GM13977 (cell line): ENCODE measurements at places on chromosomes 6 and 20.

- DNase-seq: no peak
Measured at GRCh38 chr20:14127514-14128223, 132.4 kb downstream of the MACROD2 start.

DNA sequence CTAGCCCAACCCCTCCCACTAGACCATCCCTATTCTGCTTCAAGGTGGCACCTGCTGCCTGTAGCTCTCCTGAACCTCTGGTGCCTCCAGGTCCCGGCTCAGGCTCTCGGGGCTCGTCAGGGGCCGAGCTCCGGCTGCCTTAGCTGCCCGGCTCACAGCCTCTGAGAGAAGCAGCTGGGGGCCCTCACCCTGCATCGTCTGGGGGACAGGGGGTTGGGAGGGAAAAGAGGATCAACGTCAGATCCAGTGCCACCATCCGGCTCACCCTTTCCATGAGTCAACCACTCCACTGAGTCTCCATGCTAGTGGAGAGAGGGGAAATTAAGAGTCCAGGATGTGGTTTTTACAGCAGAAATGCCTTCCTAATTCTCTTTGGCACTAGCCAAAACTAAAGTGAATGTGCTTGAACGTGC, 13.0 kb downstream of the BAG6 start:
- DNase-seq: no peak

- DNase-seq: no peak
Measured at GRCh38 chr6:17910189-17910588, 77.2 kb downstream of the KIF13A start.

- no peak for DNase-seq
Measured at GRCh38 chr20:19025430-19026120, 186.9 kb upstream of the SLC24A3 start.

DNA sequence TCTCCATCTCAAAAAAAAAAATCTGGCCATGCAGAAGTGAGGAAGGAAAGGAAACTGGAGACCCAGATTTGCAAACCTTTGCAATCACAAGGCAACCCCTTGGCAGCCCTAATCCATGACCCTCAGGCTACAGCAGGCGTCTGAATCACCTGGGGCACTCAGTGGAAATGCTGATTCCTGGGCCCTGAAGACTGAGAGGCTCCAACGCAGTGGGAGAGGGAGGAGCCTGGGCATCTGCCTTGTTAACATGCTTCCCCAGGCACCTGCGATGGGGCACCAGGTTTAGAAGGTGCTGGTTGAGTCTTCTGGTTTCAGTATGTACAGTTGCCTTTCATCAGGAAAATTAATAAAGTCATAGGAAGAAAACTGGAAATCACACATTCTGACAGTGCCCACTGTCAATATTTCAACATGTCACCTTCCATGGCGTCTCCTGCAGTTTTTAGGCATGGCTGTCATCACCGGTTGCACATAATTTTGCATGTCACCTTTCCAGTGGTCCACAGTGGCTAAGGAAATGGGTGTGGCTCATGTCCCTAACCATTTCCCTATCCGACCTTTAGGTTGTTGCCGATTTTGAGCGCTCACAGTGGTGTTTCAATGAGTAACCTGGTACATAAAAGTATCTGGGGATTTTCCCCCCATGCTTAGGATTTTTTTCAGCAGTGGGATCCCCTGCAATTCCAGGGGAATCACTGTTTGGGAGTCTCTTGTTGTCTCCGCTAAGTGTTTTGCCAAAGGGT, 56.9 kb downstream of the PREX1 start:
- no peak for DNase-seq

DNA sequence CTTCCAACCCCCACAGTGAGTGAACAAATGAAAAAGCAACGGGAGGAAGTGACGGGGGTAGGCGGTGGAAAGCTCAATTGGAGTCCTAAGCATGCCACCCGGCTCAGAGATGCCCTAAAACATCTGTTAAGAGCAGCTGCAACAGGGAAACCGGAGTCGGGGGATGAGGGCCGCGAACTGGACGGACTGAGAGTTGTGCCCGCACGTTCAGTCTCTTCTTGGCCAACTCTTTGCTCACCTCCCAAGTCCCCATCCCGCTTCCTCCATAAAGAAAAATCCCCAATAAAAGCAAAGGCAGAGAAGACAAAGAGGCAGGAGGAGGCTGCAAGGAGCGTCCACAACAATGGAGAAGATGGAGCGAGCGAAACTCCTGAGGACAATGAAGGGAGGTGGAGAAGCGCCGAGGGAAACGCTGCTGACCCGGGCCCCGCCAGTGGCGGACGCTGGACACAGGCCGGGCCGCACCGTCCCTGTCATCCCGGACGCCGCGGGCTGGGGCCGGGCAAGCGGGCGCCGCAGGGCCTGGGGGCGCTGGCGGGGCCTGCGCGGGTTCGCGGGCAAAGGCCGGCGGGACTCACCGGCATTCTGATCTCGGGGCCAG, 600 bp downstream of the SEC63 start:
- DNase-seq: peak; percentile 71

- no peak for DNase-seq
Measured at GRCh38 chr20:12946789-12947188, 62.0 kb upstream of the SPTLC3 start.

- DNase-seq: no peak
Measured at GRCh38 chr6:83352424-83353061, 78.3 kb downstream of the ME1 start.

- DNase-seq: no peak
Measured at GRCh38 chr6:31538805-31539400, 2.9 kb downstream of the DDX39B start.

DNA sequence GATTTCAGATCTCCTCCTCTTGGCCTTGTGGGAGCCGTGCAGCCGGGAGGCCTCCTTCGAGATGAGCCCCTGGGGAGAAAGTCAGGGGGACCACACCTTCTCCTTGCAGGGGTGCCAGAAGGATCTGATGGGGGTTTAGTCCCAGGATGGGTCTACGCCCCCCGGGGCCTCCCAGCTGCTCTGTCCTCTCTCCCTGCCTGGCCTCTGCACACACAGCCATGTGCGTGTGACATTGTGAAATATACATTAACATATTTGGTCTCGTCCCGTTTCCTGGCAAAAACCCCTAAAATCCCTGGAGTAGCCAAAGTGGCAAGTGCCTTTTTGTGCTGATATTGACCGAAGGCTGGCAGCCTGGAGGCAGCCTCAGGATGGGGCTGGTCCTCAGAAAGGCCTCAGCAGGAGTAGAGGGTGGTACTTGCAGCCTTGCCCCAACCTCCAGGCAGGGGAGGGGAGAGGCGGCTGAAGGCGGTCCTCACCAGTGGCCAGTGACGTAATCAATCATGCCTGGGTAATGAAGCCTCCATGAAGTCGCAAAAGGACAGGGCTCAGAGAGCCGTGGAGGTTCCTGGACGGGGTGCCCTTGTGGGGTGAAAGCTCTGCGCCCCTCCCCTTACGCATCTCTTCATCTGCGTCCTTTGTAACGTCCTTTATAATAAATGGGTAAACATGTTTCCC, 5.1 kb upstream of the HELZ2 start:
- no peak for DNase-seq

GRCh38 chr6:6826095-6826901, 237.8 kb downstream of the LY86 start:
- peak; percentile 44 for DNase-seq

GRCh38 chr20:40323361-40323794, 365.7 kb downstream of the MAFB start:
- no peak for DNase-seq

- no peak for DNase-seq
Measured at GRCh38 chr20:62961310-62961783, 8.8 kb downstream of the SLC17A9 start.

GRCh38 chr20:53708129-53708968, 114.7 kb upstream of the ZNF217 start:
- peak; percentile 58 for DNase-seq

DNA sequence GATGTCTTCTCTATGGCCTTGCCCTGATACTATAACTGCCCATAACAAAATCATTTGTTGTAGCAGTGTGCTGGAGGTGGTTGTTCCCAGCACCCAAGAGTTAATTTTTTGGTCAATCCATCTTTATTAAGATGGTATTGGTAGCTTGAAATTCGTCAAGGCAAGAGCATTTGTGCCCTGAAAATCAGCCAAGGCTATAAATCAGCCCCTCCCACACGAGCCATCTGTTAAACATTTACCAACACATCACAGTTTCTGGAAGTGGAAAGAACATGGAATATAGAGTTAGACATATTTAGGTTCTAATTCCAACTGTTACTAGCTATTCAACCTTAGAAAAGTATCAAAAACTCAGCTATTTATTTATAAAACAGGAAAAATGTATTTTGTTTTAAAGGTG, 888.4 kb upstream of the GJE1 start:
- no peak for DNase-seq

DNA sequence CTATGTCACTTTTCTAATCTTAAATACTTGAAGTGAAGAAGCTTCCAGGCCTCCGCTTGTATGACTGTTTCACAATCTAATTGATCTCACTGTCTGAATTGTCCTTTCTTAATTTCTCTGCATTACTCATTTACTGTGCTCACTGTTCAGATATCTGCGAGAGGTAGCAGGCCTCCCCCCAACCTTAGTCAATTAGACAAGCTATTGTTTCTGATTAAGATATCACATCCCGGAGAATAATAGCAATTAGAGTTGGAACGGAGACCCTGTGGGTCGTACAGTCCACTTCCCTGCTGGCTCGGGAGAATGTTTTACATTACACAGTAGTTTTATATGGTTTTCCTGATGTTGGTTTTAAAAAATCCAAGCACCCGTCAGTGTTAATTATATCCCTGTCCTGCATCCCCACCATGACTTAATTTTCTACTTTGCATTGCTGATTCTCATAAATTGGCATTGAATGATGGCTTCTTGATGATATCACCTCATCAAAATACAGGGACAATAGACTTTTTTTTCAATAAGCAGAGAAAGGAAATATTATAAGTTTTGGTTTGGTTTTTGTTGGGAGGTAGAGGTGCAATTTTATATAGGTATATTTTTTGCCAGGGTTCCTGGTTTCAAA, 178.7 kb upstream of the TSHZ2 start:
- DNase-seq: no peak

DNA sequence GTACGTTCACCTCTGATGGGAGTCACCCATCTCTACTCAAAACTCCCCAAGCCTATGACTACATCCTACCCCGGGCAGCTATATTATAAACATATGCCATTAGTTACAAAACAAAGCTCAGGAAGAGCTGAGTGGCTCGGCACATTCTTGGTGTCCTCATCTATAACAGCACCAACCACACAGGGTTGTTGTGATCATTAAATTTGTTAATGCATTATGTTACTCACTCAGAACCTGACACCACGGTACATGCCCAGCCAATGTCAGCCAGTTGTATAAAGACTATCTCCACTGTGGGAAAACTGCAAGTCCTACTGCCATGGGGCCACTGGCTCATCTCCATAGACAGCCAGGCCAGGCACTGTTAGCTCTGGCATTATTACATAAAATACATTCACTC, 7.7 kb downstream of the CDK5RAP1 start:
- no peak for DNase-seq

- no peak for DNase-seq
Measured at GRCh38 chr20:55974491-55975202, 30.7 kb downstream of the CBLN4 start.

DNA sequence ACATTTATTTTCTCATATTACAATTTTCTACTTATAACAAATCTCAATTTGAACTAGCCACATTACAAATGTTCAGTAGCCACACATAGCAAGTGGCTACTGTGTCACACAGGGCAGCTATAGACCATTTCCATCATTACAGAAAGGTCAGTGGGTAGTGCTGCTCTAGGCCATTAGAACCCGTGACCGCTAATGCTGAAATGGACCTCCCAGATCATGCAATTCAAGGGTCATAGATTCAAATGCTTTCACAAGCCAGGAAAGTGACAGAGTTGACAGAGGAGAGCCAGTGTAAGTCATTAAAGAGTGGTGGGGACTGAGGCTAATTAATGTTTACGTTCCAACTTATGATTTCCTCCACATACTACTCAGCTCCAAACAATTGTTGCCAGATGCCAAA, 3.5 kb upstream of the OCSTAMP start:
- DNase-seq: no peak

GRCh38 chr20:30511322-30512030, 746.0 kb upstream of the DEFB115 start:
- no peak for DNase-seq

- no peak for DNase-seq
Measured at GRCh38 chr20:34644345-34644744, 32.5 kb downstream of the PIGU start.

DNA sequence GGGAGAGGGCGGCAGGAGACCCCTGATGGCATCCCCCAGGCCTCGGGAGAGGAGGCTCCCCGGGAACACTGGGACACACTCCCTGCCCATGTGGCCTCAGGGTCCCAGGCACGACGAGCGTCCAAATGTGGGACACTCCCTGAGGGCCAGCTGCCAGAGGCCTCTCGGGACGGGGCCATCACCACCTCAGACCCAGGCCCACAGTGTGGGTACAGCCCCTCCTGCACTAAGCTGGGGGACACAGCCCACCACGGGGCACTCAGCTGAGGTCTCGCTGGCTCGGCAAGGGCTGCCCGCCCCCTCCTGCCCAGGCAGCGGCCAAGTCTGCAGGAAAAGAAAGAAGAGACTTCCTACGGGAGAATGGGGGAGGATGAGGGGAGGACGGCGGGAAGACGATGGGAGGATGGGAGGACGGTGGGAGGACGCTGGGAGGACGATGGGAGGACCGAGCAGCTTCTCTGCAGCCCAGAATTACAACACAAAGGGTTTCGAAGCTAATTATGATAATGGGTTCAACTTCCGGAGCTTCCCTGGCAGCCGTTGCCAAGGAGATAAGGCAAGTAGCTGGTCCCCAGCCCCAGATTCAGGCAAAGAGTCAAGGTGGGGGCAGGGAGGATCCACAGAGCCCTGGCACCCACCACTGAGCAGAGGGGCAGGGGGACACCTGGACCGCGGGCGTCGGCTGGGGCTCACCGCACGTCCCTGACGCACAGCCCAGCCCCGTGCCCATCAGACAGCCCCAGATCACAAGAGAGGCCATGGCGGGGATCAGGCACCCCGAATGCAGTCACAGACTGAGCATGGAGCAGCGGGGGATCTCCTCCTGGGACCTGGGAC, 17.5 kb downstream of the KCNQ2 start:
- DNase-seq: no peak

- DNase-seq: no peak
Measured at GRCh38 chr6:33613795-33614168, 7.3 kb upstream of the ITPR3 start.

DNA sequence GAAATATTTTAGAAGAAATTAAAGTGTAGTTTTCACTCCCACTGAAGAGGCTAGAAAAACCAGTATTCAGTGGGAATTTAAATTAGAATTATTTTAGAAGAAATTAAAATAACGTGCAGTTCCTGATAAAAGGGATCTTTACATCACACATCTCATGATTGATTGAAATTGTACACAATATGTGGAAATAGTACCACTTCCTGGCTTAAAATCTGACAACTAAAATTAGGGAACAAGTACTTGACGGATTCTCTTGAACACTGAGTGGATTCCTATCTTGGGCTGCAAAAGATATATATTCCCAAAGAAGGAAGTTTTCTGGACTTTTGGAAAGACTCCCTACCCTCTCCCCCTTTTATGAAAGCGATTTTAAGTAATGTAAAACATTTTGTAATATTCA, 14.6 kb upstream of the MTCL3 start:
- DNase-seq: no peak
